ENCODE measurements at places on chromosomes 12 and 14.

DNA sequence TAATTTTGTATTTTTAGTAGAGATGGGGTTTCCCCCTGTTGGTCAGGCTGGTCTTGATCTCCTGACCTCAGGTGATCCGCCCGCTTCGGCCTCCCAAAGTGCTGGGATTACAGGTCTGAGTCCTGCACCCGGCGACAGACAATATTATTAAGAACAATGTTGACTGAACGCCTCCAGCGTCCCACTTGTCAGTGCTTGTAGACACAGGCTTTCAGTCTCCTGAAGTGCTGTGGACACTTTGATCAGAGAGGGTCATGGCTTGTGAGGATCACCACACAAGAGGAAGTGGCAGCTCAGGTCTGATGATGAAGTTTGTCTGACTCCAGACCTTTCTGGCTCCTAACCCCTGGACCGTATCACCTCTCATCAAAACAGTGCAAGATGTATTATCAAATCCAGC, 114.6 kb downstream of the CHST11 start:
- no peak for DNase-seq

DNA sequence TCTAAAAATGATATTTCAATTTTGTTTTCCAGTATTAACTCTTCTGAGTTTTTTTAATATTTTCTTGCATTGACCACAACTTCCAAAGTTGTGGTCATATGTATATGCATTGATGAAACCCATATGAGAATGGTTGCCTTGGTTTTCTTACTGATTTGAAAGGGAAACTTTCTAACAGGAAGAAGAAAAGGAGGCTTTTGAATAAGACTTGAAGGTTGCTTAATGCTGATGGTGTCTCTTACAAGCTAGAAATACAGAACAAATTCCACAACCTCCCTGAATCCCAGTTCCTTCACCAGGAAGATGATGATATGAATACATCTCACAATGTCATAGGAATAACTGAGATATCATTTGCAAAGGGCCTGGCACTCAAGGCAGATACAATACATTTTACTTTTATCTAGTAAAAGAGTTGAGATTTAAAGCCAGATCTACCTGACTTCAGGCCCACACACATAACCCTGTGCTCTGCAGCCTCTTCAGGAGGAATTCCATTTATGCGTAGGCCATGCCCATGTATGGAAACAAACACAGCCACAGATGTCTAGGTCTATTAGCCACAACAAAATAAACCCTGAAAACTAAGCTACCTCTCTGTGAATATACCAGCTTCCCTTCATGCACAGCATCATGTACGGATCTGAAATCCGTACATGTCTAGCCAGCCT, 165.4 kb upstream of the PLEKHG7 start:
- no peak for DNase-seq

- no peak for DNase-seq
Measured at GRCh38 chr12:64673490-64674169, 63.3 kb downstream of the RASSF3 start.

DNA sequence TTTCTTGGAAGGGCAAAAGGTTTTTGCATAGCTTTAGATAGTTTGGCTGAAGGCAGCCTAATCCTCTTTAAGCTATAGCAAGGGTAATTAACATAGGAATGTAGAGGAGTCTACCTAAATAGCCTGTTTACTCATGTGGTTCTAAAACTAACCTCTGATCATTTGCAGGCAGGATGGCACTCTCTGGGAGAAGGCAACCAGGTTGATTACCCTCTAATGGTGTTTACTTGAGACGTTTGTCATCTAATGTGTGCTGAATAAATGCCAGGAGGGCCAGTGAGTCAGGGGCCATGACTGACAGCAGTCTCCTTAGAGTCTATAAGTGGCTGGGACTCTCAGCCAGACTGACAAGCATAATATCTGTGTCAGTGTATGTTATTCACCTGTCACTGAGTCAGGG, 286.4 kb downstream of the PCNX1 start:
- DNase-seq: no peak

GRCh38 chr12:108604208-108604941, 6.5 kb upstream of the TMEM119 start:
- DNase-seq: no peak

DNA sequence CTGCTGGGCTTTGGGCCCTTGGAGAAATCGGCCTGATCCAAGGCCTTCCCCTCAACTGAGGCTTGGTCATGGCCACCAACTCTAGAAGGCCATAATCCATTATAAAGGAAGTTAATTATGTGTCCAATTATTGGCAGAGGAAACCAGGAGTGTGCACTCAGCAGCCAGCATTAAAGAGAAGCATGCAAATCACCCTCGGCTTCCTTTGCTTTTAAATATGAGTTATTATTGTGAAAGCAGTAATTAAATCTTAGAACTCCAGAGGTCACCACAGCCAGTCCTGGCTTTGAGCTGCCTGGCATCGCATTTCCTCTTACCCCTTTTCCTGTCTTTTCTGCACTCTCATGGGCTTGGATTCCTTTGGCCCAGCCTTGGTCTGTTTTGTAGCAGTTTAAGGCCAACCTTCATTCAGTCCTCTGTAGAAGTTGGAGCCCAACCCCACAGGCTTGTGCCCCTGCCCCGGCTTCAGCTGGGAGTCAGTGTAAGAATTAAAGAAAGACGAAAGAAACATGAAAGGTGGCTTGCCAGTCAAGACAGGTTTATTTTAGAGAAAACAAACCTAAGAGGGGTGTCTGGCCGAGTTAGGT, 14.7 kb upstream of the KRT86 start:
- no peak for DNase-seq

DNA sequence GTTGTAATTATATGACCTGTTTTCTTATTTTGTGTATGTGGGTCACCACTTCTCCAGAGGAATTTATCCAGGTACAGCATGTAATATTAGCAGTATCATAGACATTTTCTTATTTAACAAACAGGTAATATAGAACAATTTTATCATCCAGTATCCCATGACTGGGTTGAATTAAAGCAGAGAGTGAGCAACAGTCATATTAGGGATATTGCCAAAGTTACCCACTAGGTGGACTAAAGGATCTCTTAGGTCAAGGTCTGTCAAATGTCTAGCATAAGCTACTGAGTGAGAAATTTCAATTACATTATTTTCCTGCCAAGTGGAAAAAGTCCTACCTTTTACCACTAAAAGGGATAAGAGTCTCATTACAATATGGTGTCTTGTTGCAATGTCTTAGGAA, 62.1 kb upstream of the TRIM9 start:
- no peak for DNase-seq

GRCh38 chr14:99203080-99203479, 68.9 kb downstream of the BCL11B start:
- no peak for DNase-seq
